Lung (tissue), 17 donors: ENCODE measurements at places on chromosomes 7 and 10. TPM values are rescaled to one million over a fixed set of nuclear protein-coding genes. Genes with fewer than 3 reads are reported as not detected.

The MSS51 gene
- 3.0 TPM for polyA plus RNA-seq

The ANKRD2 gene
- 3.0 TPM for polyA plus RNA-seq

The EPHA1 gene
- 5.7 TPM for polyA plus RNA-seq

The MYH16 gene
- polyA plus RNA-seq: 0.07 TPM

The GRID2IP gene
- polyA plus RNA-seq: 0.16 TPM

The UCN3 gene
- 0.77 TPM for polyA plus RNA-seq

The ABCC2 gene
- polyA plus RNA-seq: 0.47 TPM

The MYL10 gene
- polyA plus RNA-seq: not detected
